ENCODE measurements at places on chromosomes 3 and 15.
A peak's percentile ranks its signal among the peaks of the same experiment; 100 is the strongest.

DNA sequence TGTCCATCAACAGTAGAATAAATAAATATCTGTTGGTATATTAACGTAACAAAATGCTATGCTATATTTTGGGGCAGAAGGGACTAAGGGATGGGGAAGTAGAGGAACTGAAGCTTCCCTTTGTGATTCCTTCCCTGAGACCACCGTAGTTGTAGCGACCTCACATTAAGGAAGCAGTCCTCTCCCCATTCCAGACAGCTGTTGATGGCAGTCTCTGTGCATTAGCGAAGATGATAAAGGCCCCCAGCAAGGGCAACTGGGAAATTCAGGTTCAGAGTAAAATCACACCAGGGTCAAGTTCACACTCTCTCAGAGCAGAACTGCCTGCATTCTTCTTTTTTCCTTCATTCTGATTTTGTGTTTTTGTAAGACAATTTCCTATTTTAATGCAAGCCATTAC, 259.0 kb downstream of the MEX3B start:
- no peak for DNase-seq

GRCh38 chr3:116930786-116931185, 221.2 kb downstream of the TUSC7 start:
- DNase-seq: no peak

DNA sequence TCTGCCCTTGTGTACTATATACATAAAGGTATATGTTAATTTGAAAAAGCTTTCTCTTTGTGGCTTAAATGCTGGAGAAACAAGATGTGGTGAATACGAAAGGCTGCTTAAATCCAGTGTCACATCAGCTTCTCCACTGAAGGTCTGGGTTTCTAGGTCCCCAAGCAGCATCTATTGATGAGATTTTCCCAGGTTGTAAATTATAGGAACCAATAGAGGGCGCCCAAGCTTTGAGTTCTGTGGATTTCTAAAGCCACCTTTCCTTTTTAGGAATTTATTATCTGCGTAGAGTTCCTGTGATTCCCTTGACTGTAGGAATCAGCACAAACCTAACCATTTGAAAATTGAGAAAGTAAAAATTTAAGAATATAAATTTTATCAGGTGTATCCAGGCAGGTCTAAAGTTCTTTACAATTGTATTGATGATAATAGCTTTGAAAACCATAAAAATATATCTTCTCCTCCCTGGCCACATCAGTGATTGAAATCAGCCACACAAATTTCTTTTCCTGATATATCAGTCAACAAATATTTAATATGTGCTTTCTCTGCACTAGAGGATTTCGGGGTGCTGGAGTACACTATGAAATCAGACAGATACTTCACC, 88.3 kb upstream of the ADAMTSL3 start:
- DNase-seq: no peak

DNA sequence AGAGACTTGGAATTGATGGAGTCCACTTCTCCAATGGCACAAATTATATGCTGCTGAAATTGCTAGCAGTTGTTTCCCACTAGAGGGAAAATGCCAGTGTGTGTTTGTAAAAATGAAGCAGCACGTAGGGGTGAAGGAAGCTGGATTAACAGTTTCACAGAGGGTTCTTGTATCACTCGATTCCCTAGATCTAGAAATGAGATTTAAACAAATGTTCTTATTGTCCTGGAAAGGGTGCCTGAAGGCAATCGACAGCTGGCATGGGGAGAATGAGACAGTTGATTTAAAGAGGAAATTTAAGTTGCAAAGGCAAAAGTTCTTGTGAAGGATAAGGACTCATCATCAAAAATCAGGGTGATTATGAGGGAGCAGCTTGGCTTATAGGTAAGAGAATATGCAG, 234.8 kb upstream of the ARPP21 start:
- no peak for DNase-seq

DNA sequence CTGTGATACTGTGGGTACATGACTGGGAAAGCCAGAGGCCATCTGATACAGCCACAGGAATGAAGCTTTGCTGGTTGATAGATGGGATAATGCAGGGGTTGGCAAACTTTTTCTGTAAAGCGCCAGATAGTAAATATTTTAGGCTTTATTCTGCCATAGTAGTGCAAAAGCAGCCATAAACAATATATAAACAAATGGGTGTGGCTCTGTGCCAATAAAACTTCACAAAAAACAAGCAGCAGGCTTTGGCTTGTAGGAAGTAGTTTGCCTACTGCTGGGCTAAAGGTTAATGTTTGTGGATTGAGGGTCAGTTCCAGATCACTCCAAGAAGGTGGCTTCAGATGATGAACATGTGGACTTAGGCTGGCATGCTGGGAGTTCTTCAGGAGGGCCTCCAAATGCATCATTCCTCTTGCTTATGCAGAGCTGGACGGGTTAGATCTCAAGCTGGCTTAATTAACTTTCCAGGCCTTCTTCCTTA, 305.7 kb downstream of the RPLP1 start:
- DNase-seq: no peak

DNA sequence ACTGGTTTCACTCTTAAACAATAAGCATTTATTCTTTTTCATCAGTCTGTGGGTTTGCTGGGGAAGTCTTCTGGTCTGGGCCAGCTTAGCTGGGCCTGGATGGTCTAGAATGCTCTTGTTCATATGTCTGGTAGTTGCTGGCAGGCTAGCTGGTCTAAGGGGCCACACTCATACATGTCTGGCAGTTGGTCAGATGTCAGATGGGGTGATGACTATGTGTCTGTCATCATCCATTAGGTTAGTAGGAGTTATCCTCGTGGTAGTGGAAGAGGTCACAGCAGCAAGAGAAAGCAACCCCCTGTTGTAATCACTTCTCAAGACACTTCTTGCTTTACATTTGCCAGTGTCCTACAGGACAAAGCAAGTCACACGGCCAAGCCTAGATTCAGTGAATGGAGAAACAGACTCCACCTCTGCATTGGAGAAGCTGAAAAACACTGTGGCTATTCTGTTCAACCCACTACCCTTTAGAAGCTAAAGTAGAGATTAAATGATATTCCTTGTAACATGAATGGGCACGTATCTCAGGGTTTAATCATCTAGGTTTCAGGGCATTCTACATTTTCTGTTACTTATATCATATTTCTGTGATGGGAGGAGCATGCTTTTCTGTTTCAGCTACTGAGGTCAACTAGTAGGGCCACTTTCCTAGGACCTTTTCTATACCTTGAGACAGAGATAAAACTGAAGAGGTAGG, 5.5 kb upstream of the ARID3B start:
- no peak for DNase-seq

GRCh38 chr3:100080573-100080972, 33.7 kb downstream of the FILIP1L start:
- DNase-seq: no peak

DNA sequence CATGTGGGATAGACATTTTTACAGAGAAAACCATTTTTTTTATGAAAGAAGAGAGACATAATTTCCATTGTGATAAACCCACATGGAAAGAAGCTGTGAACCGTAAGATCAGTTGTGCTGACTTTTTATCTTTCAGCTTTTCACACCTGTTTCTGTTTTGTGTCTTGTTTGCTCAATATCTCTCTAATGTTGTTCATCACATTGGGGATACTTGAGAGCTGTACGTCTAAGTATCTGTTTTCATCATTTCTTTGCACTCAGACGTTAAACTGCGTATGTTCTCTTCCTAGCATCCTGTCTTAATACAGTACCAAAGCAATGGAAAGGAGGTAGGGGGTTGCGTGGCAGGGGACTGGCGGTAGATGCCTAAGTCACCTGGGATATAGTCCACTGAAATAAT, 449.0 kb downstream of the NAALADL2 start:
- no peak for DNase-seq

DNA sequence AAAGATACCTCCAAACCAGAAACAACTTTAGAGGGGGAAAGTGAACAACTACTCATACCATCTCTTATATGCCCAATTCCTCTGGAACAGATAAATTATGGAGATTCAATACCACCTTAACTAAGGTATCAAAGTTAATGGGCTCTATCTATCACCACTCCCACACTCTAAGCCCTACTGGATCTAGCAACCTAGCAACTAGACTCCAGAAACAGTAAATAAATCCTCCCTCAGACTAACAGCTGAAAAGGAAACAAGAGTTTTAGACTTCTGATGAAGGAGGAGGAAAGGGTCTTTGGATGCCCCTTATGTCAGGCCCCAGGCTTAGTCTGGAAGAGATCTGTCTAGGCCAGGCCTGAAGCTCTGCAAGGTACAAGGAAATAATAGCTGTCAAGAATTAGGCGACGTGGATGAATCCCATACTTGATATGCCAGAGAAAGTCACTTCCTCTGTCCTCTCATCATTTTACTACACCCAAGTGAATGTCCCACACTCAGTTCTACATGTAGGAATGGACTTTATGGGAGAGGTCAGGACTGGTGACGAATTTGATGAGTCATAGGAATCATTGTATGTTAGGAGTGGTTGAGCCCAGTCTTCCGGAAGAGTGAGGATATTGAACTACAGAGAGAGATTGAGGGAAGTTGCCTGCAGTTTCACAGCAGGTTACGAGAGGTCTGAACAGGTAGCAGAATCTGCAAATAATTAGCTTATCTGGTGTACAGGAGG, 113.8 kb downstream of the AKAP13 start:
- no peak for DNase-seq

GRCh38 chr3:63685340-63685739, 32.9 kb downstream of the SNTN start:
- no peak for DNase-seq

GRCh38 chr3:110856916-110857315, 214.7 kb upstream of the NECTIN3 start:
- DNase-seq: no peak

- no peak for DNase-seq
Measured at GRCh38 chr15:87713475-87713879, 543.1 kb downstream of the NTRK3 start.

DNA sequence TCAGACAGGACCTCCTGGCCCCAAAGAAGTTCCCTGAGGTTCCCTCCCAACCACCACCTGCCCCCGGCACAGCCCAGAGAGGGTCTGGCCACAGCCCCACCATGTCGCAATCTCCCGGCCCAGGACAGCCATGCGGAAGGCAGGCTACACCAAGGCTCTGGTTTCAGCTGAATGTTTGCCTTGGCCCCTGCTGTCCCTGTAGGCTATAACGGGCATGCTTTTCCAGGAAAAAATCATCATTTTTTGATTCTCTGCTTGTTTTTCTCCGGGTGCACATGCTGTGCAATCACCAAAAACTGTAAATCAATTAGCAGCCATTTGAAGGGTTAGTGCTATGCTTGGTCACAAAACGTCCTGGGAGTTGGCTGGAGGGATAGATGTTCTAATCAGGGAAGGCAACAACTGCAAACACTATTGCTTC, 142.7 kb upstream of the IGF1R start:
- DNase-seq: peak; percentile 67

DNA sequence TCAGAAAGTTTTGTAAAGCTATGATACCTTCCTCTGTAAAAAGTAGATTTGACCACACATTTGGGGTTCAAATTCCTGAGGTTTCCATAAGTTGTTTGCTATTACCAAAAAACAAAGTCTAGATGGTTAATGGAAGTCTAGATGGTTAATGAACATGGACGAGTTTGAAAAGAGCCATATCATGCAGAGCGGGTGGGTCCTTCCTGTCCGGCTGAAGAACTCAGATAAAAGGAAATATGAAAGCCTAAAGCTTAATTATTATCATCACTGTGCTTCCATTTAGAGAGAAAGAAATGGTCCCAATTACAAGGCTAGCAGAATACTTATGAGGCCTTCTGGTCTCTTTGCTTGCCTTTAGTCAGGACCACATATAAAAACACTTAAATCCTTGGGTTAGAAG, 132.1 kb upstream of the SATB1 start:
- no peak for DNase-seq

GRCh38 chr3:185712337-185712736, 112.5 kb downstream of the IGF2BP2 start:
- DNase-seq: no peak

DNA sequence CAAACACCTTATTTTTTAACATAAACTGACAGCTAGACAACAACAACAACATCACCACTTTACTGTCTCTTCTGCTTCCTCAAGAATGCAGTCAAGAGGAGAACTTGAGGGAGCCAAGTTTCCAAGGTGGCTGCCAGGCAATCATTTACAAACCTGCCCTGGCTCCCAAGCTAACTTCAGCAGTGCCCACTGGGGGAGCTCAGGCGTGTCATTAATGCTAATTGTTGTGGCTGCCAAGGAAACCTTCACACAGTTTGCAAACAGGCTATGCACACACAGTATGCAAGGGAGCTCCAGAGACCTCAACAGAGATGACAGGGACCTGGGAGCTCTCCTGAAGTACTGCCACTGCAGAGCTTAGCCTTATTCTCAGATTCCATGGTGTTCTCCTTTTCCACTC, 2.1 kb downstream of the DZIP1L start:
- no peak for DNase-seq

DNA sequence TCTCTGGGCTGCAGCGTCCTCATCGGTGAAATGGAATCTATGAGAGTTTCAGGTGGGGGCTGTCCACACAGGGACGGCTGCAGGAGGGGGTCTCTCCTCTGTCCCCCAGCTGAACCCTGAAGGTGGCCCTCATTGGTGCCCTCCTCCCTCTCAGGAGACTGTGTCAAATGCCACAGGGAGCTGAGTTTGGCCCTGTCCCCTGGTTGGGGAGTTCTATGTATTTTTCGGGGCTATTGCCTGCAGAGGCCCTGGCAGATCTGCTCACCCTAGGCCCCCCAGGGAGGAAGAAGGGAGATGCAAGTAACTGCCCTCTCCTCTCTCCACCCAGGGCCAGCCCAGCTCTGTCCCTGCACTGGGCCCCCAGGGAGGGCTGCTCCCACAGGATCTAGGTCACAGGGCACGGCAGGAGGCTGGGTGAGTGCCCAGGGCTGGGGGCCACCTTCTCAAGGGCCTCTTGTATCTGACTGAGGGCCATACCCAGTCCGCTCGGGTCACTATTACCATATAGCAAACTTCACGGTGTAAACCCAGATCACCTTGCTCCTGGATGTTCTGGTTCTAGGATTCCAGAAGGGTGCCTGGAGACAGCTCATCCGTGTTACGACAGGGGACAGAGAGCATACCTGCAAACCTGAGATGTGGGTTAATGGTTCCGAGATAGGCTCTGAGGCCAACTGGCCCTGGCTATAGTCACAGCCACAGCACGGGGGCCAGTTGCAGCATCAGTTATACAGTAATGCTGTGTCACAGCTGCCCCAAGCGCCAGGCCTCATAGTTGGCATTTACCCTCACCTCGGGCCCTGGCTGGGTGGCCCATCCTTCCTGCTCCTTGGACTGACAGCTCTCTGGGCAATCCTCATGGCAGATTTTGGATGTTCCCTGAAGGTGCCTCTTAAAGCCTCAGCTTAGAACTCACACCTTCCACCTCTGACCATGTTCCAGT, 102.4 kb upstream of the PRR23E start:
- no peak for DNase-seq

DNA sequence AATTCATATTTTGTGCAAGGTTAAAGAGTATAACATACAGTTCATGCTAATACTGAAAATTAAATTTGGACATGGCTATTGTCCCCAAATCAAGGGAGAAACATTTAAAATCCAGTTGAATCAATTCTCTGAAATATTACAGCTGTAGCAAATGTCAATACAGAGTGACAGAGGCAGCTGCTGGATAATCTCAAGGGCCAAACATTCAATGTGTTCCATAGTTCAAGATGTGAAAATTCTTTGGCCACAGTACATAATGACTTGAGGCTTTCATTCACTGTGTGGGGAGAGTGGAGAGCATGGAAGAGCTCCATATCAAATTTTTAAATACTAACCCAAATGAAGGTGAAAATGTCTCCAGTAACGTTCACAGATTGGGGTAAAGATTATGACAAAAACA, 1192.8 kb upstream of the CADM2 start:
- DNase-seq: no peak
